ENCODE measurements at places on chromosomes 16 and 17.

- no peak for DNase-seq
Measured at GRCh38 chr16:78560997-78561396, 461.5 kb downstream of the WWOX start.

DNA sequence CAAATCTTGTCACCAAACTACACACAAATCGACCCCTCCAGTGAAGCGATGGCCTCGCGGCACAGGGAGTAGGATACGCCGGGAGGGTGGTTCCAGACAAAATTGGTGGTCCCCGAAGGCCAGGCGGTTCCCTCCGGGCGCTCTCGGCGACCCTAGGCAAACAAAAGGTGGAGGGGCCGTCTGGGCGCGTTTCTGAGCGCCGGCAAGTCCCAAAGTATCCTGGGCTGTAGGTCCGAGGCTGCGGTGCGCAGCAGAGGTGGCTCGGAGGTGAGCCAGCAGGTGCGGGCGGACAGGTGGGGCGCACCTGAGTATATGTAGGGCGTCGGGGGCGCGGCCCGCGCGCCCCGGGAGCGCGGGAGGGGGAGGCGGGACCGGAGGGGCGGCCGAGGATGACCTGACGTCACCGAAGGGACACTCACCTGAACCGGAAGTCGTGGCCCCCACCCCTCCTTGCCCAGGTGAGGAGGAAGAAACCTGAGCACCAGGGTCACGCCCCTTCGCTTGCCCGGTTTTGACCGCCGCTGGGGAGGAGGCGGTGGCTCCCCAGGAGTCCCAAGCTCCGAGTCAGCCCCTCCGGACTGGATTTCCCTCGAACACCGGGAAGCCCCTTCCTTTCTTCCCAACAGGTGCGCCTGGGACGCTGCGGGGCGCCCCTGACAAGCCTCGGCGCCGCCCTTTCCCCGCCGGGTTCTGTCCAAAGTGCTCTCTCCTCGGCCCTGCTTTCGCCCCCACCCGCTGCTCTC, at the start of gene CLDN7:
CLDN7 (minus strand) TSS at position 287 of the 743 bp plus-strand sequence. CDS start 435 bp downstream, outside the sequence.
- no peak for DNase-seq

- DNase-seq = no peak
Measured at GRCh38 chr16:9370061-9370491, 278.6 kb downstream of the HAPSTR1 start.

- DNase-seq = no peak
Measured at GRCh38 chr16:25078386-25078978, 33.1 kb upstream of the LCMT1 start.

GRCh38 chr16:31181102-31181830, 1.3 kb downstream of the FUS start:
- no peak for DNase-seq

GRCh38 chr16:764848-765487, 4.4 kb downstream of the MSLN start:
- no peak for DNase-seq

DNA sequence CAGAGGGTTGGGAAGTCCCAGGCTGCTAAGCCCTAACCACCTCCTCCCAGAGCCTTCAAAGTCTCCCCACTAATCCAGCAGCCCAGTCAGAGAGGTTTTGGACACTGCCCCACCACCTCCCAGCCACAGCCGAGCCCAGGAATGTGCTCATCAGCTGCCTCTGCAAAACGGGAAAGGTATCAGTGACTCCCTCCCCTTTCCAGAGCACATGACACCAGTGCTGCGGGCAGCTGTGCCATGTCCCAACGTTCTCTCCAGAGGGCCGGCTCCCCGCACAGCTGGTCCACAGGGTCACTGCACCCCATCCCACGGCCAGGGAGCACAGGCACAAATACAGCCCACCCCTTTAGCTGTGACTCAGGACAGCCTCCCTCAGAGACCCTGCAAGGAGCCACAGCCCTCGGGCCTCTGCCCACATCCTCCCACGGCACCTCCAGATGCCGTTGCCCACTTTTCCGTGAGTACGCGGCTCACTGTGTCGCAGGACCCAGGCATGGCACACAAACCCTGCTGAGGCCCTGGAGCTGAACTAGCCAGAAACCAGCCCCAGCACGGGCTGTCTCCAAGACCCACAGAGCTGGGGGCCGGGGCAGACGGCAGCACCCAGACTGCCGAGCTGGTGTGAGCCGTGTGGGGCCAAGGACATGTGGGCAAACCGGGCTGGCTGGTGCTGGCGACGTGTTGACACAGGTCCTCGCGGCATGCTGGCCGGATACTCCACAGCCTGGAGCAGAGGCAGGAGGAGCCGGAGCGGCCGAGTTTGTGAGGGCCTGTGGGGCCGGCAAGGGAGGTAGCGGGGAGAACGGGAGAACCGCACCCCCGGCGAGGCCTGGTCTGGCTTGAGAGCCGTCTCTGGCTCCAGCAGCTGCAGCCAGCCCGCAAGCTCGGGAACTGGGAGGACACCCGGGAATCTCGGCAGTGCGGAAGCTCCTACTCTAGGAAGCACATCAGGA, 6.3 kb upstream of the PPP1R27 start:
- DNase-seq = peak; percentile 93

DNA sequence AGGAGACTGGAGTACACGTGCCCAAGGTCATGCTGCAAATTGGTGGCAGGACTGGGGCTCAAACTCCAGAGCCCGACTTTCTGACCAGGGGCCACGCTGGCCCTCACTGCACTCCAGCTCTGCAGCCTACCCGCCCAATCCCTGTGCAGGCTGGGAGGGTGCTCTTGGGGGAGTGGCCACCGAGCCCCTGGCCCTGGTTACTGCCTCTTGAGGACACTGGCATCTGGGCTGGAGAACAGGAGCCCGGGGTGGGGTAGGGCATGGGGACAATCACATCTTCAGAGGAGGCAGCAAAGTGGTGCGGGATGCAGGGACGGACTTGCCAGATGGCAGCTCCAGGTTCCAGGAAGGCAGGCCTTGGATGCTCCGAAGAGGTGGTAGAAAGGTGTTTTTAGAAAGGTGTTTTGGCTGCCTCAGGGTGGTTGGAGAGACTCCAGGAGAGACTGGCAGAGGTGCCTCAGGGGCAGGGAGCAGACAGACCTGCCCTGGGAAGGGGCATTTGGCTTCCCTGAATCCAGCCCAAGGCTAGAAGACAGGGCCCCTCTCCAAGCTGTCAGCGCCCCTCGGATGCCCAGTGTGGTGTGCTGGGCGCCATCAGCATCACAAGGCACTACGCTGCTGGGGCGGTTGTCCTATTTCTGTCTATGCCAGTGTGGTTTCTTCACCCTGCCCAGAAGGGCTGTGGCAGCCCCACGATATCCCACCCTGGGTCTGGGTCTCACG, 220.6 kb downstream of the NTN1 start:
- no peak for DNase-seq

GRCh38 chr17:148757-149156, 11.4 kb downstream of the SCGB1C2 start:
- DNase-seq = no peak

- DNase-seq = no peak
Measured at GRCh38 chr17:77923776-77924513, 34.6 kb upstream of the TNRC6C start.

DNA sequence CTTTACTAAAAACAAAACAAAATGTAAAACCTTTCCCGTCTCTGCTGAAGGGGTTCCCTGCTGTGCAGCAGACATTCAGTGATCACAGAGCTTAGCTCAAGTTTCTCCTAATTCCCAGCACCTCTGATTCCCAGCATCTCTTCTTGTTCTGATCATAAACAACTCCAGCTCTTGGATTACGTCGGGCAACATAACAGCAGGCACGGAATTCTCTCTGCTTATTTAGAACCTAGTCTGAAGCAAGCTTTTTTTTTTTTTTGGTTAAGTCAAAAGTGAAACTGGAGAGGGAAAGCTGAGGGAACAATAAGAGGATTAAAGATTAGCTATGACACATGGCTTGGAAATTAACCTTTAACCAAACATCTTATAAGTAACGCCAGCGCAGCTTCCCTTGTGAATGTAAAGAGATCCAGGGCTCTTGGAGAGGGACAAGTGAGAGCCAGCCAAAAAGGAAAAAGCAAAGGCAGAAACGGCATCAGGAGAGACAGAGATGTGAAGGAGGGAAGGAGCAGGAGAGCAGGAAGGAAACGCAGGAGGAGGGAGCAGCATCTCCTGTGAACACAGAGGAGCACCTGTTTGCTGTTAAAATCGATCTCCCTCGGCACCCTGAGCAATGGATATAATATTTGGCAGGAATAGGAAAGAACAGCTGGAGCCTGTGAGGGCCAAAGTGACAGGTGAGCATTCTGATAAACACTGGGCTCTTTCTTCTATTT, at the start of gene BCO1:
BCO1 (plus strand) TSS at position 394 of the 716 bp plus-strand sequence; CDS start at position 614, 220 bp downstream.
- DNase-seq = no peak

GRCh38 chr17:7263801-7264078, 1.5 kb upstream of the CLDN7 start:
- DNase-seq = no peak

DNA sequence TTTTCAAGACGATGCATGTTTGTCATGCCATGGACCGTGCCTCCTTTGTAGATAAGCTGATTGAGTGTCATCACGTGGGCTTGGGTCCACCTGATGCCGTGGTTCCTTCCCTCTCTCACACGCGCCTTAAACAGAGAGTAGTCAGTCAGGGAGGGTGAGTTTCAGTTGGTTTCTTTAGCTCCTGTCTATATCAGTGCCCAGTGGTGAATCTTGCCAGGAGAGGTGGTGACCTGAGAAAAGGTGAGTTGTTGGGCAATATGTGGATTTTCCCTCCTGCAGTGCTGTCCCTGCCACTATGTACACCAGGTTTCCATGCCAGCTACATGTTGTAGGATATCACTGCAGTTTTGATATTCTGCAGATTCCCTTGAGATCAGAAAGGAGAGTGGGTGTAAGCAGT, 129.7 kb downstream of the LAT start:
- no peak for DNase-seq

GRCh38 chr16:29877266-29877961, 14.4 kb upstream of the CDIPT start:
- no peak for DNase-seq

- DNase-seq = peak; percentile 51
Measured at GRCh38 chr17:40551091-40551878, 14.0 kb downstream of the CCR7 start.

DNA sequence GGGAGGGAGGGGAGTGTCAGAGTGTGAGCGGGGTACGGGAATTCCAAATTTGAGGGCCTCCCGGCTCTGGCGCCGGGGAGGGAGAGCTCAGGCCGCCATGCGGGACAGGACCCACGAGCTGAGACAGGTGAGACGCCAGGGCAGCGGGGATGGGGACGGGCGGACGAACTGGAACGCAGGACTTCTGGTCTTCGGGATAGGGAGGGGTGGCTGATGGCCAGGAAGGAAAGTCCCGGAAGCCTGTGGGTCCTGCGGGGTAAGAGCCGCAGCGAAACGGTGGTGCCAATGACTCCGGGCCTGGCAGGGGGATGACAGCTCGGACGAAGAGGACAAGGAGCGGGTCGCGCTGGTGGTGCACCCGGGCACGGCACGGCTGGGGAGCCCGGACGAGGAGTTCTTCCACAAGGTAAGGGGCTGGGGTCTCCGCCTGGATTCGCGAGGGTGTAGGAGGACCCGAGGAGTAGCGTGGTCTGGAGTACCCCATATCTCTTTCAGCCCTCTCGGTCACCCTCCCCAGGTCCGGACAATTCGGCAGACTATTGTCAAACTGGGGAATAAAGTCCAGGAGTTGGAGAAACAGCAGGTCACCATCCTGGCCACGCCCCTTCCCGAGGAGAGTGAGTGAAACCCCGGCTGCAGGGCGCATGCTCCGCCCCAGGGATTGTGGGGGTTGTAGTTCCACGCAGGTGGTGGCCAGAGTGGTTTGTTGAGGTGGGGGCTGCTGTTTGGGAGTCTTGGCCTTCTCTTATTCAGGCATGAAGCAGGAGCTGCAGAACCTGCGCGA, 543 bp downstream of the STX4 start:
- DNase-seq = peak; percentile 89
